ENCODE measurements at places on chromosomes 4 and X. TPM values are rescaled to one million over a fixed set of nuclear protein-coding genes. Genes with fewer than 3 reads are reported as not detected.
A peak's percentile ranks its signal among the peaks of the same experiment; 100 is the strongest.

DNA sequence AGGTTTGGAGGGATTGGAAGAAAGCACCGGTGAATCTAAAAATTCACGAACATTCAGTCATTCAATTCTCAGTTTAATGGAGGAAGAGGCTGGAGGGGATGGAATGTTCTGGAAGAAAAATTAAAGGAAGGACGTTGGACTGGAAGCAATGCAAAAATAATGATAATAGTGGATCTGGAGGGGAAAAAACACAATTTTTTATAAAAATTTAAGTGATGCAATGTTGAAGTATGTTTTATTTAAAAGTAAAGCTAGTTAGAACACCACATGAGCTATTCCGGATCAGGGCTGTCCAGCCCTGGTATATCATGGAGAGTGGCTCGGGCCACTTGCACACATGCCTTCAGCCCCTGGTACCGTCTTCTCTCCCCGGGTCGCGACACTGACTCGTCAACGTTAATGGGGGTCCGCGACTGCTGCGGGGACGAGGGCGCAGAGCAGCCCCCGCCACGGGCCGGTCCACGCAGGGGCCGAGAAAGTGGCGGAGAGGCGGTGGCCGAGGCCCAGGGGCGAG is 204.6 kb downstream of the TENM3 start:
- DNase-seq: no peak

GRCh38 chr4:14348506-14348905 is 653.8 kb upstream of the CPEB2 start:
- DNase-seq: no peak

Gene FAM9B
- not detected for total RNA-seq

DNA sequence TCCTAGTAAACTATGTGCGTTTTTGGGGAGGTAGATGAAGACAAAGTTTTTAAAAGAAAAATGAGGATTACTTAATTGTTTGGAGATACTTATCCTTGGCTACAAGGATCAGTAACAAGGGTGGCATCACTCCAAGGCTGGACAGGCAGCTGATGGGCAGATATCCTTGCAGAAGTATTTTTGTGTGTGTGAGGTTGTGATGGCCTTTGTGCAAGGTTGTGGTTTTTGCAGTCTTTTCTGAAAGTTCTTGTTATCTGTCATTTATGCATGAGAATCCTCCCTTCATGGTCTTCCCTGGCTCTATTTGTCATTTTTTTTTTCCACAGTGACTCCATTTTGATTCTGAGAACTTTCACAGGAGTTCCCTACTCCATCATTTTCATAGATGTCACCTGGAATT is 96.0 kb upstream of the C1GALT1C1 start:
- no peak for DNase-seq

- no peak for DNase-seq
Observed at GRCh38 chr4:6221851-6222760, 21.8 kb upstream of the JAKMIP1 start.

Gene GAGE1
- total RNA-seq: not detected

DNA sequence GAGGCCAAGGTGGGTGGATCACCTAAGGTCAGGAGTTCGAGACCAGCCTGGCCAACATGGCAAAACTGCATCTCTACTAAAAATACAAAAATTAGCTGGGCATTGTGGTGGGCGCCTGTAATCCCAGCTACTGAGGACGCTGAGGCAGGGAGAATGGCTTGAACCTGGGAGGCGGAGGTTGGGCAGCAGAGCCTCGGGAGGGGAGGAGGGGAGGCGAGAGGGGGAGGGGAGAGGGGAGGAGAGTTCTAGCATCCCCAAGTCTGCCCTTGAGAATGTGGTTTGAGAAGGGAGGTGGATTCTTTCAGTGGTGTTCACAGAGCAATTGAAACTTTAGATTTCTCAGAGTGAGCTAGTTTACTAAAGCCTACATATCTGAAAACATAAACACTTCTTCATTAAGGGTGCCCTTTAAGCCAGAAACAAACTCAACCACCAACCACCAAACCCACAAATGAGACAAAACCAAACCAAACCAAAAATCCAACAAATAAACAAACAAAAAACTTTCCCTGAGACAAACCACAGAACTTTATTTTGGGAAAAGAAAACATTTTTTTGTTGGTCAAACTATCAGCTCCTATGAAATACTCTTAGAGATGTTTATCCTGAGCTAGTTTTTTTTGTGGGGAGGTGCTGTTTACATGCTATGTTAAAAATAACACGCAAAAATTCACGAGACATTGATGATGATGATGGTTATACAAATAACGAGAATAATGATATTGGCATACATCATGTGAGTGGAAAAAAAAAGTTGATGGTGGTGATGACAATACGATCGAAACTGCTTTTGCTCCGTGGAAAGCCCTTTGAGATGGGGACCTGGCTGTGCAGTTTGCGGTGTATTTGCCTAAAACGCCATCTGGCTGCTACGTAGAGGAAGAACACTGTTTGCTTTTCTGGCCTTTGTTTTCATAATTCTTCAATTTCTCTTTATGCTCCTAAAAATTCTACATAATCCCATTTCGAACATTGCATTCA is 98.2 kb upstream of the PRKX start:
- DNase-seq: peak; percentile 32

- DNase-seq: no peak
Observed at GRCh38 chr4:157664726-157665125, 444.2 kb downstream of the GRIA2 start.

- DNase-seq: no peak
Observed at GRCh38 chrX:85927740-85928139, 119.6 kb downstream of the CHM start.

DNA sequence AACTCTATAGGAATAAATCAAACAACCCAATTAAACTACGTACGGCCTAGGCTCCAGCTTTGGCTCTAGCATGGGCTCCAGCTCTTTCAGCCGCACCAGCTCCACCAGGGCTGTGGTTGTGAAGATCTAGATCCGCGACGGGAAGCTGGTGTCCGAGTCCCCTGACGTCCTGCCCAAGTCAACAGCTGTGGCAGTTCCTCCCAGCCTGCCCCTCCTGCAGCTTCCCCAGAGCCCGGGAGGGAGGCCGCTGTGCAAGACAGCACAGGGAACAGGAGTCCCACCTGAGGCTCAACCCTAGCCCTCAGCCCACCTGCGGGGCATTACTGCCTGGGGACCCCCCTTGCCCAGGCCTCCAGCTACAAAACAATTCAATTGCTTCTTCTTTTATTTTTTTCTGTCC is 2680.3 kb downstream of the PCDH7 start:
- DNase-seq: no peak

Gene TMSB15B
- not detected for total RNA-seq

DNA sequence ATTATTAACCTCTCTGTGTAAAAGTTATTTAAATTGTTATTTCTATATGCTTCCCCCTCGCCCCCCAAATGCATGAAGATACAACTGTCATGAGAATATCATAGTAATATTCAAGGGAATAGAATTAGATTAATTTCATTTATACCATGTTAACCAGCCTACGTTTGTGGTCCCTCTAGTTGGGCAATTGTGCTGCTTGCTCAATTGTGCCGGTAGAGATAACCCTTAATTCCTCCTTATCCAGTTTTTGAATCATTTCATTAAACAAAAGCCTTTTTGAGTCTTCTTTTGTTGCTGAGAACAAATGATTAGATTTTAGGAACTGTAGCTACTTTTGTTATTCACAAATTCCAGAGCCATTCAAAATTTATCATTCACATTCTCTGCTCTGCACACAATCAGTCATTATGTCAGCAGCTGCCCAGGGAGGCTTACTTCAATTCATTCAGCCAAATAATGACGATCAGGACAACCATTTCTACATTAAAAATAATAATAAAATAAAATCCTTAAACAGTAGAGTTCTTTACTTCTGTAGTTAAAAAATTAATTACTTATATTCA is 98.1 kb downstream of the ADGRL3 start:
- no peak for DNase-seq

DNA sequence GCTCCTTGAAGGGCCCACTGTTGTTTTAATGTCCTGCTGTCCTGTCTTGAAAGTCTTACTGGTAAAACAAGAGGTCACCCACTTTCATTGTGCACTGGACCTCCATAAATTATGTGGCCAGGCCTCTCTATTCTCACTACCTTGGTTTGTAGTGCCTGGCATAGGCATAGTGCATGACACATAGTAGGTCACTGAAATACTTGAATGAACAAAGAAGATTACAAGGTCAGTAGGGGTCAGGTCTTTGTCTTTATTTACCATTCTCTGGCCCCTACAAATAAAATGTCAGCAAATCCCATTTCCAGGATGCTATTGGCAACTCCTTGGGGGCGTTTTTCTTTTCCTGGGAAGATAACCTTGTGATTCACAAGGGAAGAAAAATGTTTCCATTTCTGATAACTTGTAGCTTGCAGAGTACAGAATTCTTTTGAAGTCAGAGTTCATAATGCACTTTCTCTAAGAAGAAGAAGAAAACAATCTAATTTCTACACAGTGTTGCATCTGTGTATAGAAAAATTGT is 1.4 kb downstream of the PGM2 start:
- no peak for DNase-seq

GRCh38 chr4:98661371-98662054 is 3.1 kb upstream of the TSPAN5 start:
- no peak for DNase-seq

GRCh38 chrX:386239-386767 is 404 bp downstream of the PPP2R3B start:
- DNase-seq: no peak

Gene KCNIP4
- total RNA-seq: not detected

DNA sequence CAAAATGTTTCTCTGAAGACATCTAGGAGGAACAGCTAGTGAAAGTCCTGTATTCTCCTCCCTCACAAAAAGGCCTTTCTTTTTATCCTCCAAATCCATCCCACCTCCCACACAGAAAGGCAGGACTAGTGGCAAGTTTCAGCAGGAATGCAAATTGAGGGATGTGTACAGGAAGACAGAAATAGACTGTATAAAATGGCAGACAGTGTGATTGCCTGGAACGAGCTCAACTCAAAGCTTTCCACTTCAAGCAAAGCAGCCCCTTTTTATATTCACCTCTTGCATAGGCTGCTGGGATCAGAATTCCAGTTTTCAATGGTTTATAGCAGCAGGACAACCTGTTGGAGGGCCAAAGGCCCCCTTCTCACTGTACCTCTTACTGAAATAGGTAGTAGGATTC is 57.5 kb downstream of the DCX start:
- DNase-seq: no peak

GRCh38 chr4:3174371-3175338 is 74.3 kb upstream of the MSANTD1 start:
- no peak for DNase-seq

GRCh38 chr4:24240655-24241054 is 343.7 kb downstream of the DHX15 start:
- DNase-seq: no peak

DNA sequence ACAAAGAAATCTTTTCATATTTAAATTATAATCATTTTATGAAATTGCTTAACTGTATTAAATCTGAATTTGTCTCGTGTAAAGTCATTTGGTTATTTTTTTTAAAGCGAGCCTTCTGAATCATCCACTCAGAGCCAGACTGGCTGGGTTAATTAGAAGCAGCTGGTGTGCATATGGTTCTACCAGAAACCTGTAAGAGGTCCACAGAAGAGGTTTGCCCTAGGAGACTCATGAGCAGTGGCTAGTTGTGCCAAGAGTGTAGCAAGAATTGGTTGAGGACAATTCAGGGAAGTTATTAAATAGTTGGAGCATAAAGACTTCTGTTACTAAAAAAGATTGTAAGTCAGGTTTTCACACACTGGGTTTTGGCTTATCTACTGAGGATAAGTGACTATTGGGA is 267.4 kb downstream of the IL1RAPL2 start:
- no peak for DNase-seq

All from PC-9 (cell line).